ENCODE measurements at places on chromosomes 16 and 17.
A peak's percentile ranks its signal among the peaks of the same experiment; 100 is the strongest.

DNA sequence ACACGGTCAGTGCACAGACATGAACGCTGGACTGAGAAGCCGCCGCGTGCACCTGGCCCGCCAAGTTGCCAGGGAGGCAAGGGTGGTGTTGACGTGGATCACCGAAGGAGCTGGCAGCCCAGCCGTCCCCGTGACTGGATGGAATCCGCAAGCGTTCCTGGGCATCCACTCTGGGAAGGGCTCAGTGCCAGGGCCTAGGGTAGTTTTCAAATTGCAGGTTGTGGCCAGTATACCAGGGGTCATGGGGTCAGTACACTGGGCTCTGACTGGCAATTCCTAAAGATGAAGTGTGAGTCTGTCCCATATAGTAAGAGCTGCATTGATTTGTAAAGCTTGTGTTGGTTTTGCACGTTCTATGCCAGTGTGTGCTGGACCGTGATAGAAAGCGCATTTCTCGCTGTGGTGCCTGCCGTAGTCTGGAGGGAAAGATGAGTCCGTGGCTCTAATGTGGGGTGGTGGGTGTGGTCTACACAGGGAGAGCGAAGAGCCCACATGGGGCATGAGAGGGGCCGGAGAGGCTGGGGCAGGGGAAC, 21.1 kb upstream of the METRNL start:
- DNase-seq, result no peak

DNA sequence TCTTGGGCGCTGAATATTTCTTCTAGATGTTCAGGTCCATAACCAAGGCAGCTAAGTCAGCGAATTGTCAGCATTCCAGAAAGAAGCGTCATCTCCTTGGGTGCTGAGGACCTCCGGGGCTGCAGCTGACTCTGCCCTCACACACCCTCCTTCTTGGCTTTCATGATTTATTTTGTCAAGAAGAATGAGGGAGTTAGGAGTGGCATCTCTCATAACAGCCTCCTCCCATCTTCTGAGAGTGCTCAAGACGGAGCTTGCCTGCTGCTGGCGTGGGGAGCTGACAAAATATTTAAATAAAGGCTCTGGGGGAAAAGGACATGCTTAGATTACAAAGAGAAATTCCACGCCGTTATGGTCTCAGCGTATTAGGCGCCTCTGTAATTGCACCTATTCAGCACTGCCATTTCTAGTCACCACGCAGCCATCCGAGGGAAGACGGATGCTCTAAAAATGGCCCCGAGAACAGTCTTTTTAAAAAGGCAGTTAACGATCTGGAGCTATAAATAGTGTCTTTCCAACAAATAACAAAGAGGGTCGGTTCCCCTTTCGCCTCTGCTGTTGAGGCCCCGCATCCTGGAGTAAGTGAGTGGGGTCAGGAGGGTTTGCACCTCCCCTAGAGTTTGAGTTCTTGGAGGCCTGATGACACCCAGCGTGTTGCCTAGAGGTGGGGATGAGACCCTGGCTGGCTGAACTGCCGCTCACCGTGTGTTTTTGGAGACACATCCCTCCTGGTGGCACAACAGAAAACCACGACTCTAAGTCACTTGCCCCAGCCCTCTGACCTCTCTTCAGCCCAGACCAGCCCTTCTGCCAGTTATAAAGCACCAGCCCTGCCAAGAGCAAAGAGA, 187.0 kb downstream of the CCDC182 start:
- DNase-seq, result no peak

- DNase-seq, result peak; percentile 52
Observed at GRCh38 chr17:7296189-7296861, 1.9 kb upstream of the YBX2 start.

DNA sequence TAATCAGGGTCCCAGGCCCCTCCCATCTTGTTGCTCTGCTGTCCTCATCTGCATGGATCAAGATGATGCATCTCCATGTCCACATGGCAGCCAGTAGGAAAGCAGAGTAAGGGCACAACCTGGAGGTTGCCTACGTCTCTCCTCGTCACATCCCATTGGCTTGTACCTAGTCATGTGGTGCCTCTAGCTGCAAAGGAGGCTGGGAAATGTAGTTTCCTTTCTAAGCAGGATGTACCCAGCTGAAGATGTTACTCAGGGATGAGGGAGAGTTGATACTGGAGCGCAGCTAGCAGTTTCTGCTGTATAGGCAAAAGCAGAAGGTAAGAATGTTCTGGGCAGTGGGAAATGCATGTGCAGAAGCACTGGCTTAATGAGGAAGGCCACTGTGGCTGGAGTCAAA, 20.8 kb downstream of the ABCC1 start:
- DNase-seq, result peak; percentile 31

Data from T-helper 2 cell (primary cell).